ENCODE measurements at places on chromosomes 7 and 10.

GRCh38 chr10:112344261-112344660 lies 29.7 kb upstream of the ACSL5 start:
- DNase-seq = no peak

GRCh38 chr7:2956526-2957368 lies 86.9 kb downstream of the CARD11 start:
- DNase-seq = peak; percentile 43

GRCh38 chr10:124422742-124423141 lies 4.0 kb upstream of the OAT start:
- no peak for DNase-seq

- no peak for DNase-seq
Measured at GRCh38 chr10:34845070-34845469, 30.0 kb upstream of the PARD3 start.

DNA sequence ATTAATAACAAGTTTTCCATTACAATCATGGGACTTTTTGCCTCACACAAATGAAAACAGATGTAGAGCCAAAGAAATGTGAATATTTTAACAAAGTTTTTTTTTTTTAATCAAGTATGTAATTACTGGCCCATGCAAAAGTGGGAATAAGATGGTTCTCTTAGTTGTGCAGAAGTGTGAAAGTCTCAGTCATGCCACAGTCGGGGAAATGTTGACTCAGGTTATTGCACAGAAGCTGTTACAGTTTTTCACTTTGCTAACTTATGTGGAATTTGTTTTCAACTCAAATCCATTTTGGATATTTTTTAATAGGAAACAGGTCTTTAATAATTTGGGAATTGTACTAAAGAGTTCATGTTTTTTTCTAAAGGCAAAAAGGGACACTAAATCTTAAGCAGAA lies 44.0 kb upstream of the CAV2 start:
- no peak for DNase-seq

DNA sequence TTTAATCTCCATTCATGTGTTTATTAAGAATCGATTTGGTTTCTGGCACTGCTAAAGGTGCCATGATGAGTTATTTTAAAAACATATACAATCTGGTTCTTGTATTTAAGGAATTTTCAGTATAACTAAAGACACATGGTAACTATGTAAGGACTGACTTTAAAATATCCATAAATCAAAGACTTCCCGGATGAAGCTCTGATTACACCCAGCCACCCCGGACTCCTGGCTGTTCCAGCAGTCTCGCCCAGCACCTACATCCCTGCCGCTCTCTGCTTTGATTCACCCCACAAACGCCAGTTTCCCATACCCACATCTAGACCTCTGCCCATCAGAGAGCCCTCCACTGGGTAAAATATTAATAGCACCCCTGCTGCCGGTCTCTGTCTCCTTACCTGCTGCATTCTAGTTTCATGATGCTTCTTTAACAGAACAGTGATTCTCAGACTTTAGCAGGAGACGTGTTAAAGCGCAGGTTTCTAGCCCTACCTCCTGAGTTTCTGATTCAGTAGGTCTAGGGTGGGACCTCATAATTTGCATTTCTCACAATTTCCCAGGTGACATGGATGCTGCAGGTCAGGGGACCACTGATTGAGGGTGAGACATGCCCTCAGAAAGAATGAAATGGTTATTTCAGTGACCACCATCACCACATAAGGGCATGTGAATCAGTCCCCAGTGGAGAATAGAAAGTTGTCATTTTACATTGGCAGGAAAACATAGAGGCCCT lies 185.7 kb downstream of the KIAA1217 start:
- DNase-seq = no peak

DNA sequence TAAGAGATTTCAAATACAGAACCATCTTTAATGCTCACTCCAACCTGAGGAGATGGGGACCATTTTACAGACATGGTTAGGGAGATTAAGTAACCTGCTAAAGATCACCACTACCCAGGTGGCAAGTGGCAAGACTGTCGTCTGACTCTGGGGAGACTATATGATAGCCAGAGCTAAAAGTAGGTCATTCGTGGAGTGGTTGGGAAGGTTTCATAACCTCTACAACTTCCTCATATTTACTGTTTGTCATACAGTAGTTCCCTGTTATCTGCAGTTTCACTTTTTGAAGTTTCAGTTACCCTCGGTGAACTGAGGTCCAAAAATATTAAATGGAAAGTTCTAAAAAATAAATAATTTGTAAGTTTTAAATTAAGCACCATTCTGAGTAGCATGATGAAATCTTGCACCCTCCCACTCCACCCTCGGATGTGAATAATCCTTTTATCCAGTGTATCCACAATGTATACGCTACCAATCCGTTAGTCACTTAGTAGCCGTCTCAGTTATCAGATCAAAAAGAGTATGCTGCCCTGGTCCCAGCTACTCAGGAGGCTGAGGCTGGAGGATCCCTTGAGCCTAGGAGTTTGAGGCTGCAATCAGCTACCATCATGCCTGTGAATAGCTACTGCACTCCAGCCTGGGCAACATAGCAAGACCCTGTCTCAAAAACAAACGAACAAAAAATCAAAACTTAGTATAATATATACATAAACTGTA lies 14.9 kb upstream of the LGI1 start:
- no peak for DNase-seq

- no peak for DNase-seq
Measured at GRCh38 chr10:105188737-105189462, 547.8 kb downstream of the SORCS3 start.

DNA sequence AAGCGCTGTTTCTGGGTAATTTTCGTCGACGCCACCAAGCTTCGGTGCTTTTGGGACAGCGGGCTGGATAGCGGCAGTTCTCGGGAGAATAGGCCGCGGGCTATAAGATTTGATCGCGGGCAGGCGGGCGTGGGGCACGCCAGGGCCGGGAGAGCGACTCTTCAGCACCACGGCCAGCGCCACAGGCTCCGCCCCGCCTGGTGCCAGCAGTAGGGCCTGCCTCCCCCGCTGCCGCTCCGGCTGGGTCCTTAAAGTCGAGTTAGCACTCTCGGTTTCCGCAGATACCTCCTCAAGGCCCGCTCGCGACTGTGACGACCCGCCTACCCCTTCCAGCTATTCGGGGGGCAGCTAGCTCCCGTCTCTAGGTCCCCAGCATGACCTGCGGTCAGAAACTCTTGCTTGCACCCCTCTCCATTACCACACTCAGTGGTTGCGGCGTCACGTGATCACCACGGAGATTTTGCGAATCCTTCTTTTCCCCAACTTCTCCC lies 9.4 kb downstream of the NXPH1 start:
- peak; percentile 44 for DNase-seq
